Activated naive CD8-positive, alpha-beta T cell treated with anti-CD3 and anti-CD28 coated beads for 36 hours (primary cell): ENCODE measurements at places on chromosomes 2 and 18. TPM values are rescaled to one million over a fixed set of nuclear protein-coding genes. Genes with fewer than 3 reads are reported as not detected.

The POTEJ gene
- not detected for total RNA-seq

The PRKD3 gene
- 41.7 TPM for total RNA-seq

The LYG2 gene
- total RNA-seq: not detected

The WNT6 gene
- total RNA-seq: 0.21 TPM

The BMP10 gene
- not detected for total RNA-seq

The DIS3L2 gene
- 25.7 TPM for total RNA-seq

- DNase-seq: no peak
Measured at GRCh38 chr18:47928466-47928865, 2.0 kb downstream of the SMAD2 start.

- no peak for DNase-seq
Measured at GRCh38 chr2:64471600-64471999, 17.6 kb downstream of the LGALSL start.

DNA sequence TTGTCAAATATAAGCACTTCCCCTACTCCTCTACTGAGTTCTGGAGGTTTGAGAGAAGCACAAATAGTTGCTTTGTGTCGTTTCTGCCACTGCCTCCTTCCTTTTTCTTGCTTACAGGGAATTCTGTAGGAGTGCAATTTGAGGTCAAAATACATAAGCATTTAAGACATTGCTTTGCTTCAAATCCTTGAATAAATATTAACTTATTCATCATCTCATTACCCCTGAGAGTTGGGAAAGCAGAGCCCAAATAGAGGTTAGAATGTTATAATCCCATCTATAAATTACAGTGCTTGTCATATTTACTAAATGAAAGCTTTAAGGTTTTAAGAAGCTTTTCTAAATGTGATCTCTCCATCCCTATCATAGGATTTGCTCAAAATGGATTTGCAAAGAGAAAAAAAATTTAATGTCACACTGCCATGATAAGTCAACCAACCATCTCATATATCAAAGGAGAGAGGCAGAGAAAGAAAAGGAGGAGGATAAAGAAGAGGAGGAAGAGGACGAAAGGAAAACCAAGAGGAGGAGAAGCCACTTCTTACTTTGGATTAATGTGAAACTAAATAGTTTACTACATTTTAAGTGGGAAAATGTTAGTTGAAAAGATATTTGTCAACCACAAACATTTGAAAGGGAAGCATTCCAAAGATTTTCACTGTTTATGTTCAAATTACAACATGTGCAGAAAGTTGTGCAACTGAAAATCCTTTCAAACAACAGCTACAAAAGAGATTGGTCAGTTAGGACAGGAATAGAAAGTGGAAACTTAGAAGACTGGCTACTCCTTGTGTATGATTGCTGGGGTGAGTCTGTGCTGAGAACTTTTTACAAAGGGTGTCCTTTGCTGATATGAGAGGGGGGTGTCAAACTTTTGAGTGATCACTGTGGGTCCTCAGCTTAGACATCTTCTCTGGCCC is 277.3 kb upstream of the FN1 start:
- DNase-seq: no peak

- DNase-seq: no peak
Measured at GRCh38 chr2:177984749-177985148, 87.8 kb downstream of the PDE11A start.

- DNase-seq: no peak
Measured at GRCh38 chr18:30039201-30039600, 1003.3 kb downstream of the DSC3 start.

- DNase-seq: no peak
Measured at GRCh38 chr18:48679236-48679635, 140.4 kb downstream of the CTIF start.
